Stimulated activated CD8-positive, alpha-beta memory T cell treated with anti-CD3 and anti-CD28 coated beads, Interleukin-4, amount 100 ng/mL, for 1 hour (primary cell): ENCODE measurements at places on chromosomes 13 and 19.

GRCh38 chr19:17114414-17114831 lies 38.8 kb downstream of the MYO9B start:
- DNase-seq: no peak

GRCh38 chr13:37047032-37047431 lies 12.5 kb downstream of the SUPT20H start:
- no peak for DNase-seq

DNA sequence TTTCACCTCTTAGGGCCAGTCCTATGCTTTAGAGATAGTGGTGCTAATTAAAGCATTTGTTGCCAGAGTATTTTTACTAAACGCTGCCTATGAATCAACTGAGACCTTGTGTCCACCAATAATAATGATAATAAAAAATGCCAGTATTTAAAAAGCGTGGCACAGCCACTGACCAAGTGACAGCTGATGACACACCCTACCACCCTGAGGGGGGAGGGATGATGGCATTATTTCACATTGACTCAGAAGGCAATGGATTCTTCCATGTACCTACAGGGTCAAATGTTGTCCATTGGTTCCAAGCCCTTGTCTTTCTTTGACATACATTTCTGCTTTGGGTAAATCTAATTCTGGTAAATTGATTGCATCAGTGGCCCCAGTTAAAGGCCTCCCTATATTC lies 384.4 kb downstream of the DLEU7 start:
- no peak for DNase-seq

DNA sequence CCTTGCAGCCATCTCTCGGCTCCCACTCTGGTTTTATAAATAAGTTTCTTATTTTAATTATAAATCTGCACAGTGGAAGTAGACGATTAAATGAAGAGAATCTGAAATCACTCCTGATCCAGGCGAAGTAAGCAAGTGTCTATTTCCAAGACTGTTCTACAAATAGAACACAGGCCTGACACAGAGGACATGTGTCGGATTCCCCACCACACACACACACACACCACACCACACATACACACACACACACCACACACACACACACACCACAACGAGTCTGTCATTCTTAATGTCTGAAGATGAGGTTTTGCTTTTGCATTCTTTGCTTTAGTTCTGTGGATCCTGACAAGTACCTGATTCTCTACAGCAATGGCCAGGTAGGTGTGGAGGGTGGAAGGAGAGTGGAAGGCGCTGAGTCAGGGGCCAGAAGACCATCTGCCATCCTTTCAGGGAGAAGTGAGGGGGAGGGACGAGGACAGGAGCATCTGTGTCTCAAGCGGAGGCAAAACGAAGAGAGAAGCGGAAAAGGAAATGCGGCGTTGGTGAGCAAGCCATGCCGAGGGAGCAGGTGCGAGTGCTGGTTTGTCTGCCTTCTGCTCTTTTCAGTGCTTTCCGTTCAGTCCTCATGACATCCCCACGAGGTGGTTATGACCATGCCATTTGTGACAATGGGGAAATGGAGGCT lies 110.2 kb downstream of the TEX26 start:
- no peak for DNase-seq

- no peak for DNase-seq
Observed at GRCh38 chr19:44142059-44142433, 692 bp downstream of the ZNF234 start.

DNA sequence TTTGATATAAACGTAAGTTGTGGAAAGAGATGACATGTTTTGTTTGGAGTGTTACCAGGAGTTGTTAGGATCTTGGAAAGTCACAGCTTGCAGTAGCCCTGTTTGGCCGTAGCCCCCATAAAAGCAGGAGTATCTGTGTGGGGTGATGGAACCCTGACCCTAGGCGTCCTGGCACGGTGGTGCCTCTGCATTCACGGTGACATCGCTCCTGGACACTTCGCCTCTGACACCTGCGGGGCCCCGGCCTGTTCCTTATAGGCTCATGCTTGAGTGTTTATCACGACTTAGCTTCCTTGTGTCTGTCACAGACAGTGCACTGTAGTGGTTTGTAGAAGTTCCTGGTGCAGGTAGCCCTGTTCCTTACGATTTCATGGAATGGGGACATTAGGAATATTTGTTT lies 74.2 kb downstream of the ATP11A start:
- no peak for DNase-seq

DNA sequence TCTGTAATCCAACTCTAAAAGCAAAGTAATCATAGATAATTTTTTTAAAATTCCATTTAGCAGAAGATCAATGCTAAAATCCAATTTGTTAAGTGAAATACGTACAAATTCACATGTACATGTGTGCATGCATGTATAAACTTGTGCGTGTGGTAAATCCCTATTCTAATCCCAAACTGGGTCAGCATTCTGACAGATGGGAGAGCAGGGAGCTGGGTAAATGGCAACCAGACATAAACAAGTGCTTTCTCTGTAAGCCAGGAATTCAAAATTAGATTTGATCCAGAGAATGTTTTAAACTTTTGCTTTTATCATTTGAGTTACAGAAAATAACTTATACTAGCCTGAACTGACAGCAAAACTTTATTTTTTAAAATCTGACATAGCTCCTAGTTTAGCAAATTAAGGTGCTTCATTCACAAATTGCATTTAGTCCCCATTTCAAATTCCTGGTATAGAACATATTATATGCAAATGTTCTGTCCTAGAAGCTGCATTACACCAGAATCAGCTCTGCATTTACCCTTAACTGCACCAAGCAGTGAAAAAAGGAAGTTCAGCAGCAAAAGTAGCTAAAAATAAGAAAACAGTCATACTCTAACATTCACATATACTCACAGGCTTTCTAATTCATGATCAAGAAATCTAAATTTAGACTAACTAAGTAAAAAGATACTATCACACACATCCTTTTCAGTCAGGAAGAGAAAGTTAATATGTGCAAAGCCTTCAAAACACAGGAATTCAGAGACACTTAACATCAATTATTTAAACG lies 32.6 kb downstream of the UBL3 start:
- no peak for DNase-seq

DNA sequence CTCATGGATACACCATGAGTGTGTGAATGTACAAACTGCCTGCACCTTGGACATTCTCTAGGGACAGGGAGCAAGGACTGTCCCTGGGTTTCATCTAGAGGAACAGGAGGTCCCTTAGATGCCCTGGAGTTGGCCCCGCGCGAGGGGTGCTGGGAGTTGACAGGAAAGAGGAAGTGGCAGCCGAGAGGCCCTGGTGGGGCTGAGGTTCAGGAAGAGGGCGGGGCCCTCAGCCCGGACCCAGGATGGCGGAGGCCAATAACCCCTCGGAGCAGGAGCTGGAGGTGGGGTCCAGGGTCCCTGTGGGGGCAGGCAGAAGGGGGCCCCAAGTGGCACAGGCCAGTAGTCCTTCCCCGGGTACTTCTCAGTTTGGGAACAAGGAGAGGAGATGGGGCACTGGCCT lies 6.9 kb downstream of the PKN1 start:
- DNase-seq: no peak

DNA sequence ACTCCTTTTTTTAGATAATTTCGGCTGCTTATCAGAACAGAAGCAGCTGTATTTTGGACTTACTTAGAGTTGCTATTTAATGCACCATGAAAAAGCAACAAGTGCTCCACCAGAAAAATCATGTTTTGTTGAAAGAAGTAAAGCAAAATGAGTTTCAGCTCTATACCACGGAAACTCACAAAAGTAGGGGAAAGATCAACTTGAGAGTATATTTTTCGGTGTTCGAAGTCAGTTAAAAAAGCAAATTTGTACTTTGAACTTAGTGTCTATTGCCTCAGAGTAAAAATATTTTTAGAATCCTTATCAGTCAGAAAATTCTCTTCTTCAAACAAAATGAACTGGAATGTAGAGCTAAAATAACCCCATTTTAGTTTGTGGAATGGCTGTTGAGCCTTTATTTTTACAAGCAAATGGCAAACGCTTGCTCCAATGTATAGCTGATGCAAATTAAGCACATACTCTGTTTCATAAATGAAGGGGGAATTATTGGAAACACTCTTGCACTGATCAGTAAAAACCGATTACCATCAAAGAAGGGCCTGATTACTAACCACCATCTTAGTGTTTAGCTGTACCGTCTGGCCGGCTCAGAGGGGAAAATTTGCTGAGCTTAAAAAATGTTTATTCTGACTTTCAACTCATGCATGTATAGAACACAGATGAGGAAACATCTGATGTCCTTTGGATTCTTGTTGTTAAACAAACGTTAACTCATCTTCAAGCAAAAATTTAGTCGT lies 540.7 kb downstream of the GPC6 start:
- no peak for DNase-seq

DNA sequence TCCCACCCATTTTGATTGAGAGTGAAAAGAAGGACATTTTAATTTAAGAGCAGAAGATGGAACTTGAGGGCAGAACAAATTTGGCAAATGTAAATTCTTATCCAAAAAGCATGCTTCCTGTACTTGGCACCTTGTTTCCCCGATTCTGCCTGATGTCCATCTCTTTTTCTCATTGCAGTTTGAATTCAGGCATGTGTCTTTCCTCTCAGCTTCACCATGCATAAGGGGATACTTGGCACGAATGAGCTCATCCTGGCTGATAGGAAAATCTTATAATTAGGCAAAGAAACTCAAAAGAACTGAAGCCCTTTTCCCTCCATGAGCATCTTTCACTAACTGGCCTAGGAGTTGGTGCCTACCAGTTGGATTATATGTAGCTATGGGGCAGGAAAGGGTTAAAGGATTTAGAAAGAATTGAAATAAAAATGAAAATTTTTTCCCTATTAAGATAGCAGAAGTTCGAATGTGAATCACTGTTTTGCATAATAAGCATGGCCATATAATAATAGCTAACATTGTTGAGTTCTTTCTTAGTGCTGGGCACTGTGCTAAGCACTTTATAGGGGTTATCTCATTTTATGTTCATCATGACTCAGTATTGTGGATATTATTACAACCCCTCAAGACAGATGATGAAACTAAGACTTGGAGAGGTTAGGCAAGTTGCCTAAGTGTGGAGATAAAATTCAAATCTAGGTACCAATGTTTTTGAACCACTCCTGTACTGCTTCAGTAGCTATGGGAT lies 386.6 kb downstream of the KCNRG start:
- no peak for DNase-seq

GRCh38 chr13:63149375-63149774 lies 1733.7 kb upstream of the PCDH20 start:
- DNase-seq: no peak

GRCh38 chr13:49652355-49653305 lies 24.3 kb downstream of the ARL11 start:
- DNase-seq: no peak

DNA sequence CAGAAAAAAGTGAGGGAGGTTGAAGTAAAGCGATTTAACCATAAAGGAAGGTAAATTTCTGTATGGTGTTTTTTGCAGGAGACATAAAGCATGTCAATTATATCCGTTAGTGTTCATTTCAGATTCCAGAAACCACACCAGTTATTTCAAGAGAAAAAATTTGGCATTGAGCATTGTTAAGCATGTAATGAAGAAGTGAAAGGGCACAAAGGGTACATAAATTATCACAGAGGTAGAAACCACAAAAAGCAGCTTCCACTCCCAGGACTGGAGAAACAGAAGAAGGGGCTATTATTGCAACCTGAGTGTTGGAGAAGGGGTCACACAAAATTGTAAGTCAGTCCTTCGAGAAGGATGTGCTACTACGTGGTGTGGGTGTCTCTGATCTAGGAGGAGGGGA lies 72.2 kb upstream of the DACH1 start:
- no peak for DNase-seq

GRCh38 chr13:19586904-19587634 lies 25.7 kb upstream of the TPTE2 start:
- DNase-seq: peak; percentile 29

DNA sequence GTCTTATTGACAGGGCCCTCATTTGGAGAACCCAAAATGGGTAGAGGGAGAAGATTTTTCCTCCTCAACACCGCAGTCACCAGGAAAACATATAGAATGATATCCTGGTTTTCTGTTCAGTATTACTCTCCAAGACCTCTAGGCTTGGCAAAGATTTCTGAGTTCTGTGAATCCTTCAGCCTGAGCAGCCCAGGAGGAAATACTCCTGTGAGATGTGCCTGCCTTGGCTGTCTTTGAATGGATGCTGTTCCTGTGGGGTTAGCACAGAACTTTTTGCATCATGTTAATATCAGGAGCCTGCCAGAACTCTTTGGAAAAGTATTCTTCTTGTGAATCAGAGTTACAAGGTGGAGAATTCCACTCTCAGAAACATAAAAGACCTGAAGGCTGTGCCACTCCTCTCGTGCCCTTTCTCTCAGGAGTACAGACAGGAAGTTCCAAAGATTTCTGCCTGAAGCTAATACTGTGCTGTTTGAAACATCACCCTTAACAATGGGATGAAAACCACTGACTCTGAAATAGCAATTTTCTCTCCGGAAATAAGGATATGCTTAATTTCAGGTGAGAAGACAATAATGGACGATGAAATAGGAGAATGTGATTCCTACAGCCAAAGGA lies 520.1 kb upstream of the NBEA start:
- no peak for DNase-seq
